ENCODE measurements at places on chromosomes 5 and 9. TPM values are rescaled to one million over a fixed set of nuclear protein-coding genes. Genes with fewer than 3 reads are reported as not detected.

Gene IFNA21
- total RNA-seq: not detected

GRCh38 chr9:13443346-13444244 is 164.1 kb upstream of the MPDZ start:
- DNase-seq: no peak

DNA sequence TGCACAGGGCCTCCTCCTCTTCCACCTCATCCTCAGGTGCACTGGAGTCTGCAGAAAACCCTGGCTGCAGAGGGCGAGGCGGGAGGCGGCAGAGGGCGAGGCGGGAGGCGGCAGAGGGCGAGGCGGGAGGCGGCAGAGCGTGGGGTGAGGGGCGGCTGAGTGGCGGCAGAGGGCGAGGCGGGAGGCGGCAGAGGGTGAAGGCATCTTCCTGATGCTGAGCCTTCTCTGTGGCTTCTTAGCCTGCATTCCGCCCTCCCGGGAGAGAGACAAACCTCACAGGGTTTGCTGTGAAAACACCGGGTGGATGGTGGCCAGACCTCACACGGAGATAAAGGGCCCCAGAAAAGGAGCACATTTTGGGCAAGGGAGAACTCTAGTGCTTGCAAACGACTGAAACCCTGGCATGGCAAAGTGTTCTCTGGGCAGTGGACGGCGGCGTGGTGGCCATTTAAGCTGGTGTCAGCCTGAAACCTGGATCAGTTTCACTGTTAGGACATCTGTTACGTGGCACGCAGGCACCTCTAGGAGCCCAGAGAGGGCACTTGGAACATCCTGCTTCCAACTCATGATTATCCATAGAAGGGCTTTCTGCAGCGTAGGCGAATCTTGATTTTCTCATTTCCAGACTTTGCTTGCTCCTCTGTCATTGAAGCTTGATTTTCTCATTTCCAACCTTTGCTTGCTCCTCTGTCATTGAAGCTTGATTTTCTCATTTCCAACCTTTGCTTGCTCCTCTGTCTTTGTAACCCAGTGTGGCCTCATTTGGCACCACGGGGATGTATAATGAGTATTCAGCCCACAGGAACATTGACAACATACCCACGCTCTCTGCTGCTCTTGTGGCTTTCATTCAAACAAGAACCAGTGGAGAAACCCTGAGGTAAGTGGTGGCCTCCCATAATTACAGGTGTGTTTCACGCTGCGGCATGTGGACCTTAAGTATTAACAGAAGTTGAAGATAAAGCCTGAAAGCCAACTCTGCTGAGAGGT is 16.3 kb upstream of the PLEKHG4B start:
- DNase-seq: no peak

GRCh38 chr5:83482961-83483360 is 11.4 kb downstream of the VCAN start:
- no peak for DNase-seq

- no peak for DNase-seq
Measured at GRCh38 chr9:6696178-6696577, 50.6 kb upstream of the GLDC start.

DNA sequence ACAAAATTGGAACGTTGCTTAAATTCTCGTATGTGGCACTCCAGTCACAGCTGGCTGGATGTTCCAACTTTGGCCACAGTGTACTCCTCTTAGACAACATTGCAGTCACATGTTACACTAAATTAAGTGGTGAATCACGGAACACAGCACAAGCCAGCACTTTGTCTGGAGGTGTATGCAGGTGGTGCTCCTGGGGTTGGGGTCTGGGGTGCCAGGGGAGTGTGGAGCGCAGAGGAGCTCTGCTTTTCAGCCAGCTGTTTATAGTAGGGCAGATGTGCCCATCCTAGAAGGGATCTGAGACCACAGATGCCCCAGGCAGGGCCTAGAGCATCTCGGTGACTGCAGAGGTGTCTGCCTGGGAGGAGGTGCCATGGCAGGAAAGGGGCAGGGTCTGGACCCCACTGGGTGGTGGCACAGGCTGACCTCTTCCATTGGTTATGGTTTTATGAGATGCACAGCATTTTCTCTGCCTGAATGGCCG is 82.6 kb downstream of the WNK2 start:
- DNase-seq: no peak

- no peak for DNase-seq
Measured at GRCh38 chr5:19855453-19855852, 132.5 kb downstream of the CDH18 start.
